Stimulated activated CD4-positive, alpha-beta T cell treated with anti-CD3 and anti-CD28 coated beads, Interleukin-4, amount 100 ng/mL, for 4 hours (primary cell): ENCODE measurements at places on chromosomes 1 and 21.

DNA sequence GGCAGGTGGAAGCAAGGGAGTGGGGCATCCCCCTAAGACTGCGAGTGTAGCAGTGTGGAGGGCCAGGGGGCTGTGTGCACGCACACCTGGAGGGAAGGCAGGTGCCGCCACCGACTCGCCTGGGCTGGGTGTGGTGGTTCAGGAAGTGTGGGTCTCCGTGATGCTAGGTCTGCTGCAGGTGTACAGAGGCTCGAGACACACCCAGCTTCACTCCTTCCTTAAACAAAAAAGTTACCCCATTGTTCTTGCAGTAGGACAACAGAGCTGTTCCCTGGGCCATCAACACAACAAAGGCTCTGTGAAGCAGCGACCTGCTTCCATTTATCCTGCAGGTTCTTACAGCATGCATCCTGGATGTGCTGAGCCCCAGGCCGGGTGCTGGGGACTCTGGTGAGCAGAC, 100.4 kb upstream of the TMEM51 start:
- DNase-seq: no peak

GRCh38 chr1:150352866-150353265, 11.1 kb upstream of the RPRD2 start:
- no peak for DNase-seq

DNA sequence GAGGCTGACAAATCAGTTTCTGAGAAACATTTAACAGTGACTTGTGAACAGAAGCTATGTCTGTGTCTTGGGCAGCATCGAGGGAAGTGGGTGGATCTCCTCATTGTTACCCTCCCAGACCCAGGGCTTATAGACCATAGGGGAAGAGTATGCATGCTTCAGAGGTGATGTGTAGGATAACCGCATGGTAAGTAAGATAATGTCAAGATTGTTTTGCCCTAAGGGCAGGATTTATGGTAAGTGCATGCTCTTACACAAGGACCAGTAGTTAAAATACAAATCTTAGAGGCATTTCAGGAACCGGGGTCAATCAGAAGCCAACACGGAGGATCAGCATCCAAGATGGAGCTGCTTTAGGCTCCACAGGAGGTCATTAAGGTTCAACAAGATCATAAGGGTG, 7.7 kb upstream of the PRMT2 start:
- no peak for DNase-seq

- no peak for DNase-seq
Observed at GRCh38 chr1:11431941-11432507, 46.9 kb upstream of the DISP3 start.

DNA sequence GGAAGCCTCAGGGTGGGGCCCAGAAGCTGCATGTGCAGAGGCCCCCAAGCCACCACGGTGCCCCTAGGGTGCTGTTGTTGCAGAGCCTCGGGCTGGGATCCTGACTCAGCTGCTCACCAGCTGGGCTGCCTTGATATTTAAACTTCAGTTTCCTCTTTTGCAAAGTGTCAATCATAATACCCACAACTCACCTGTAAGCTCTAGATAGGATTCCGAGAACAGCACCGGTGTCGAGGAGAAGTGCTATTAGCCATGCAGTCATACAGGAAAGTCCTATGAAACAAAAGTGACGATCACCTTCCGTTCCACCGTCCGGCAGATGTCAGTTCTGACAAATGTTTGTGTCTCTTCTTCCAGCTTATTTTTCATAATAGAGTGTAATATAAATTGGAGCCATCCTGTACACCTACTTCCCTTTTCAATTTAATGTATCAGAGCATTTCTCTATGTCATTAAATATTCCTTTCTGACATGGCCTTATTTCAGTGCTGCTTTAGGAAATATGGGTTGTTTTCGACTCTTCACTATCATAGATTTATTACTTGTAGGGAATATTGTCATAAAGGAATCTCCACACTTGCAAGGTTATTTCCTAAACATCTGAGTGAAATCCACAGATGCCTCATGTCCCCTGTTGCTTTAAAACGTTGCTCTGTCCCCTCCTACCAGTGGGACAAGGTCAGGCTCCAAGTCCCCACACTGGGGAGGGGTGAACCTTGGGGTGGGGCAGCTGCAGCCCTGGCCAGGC, 100.8 kb downstream of the SIK1 start:
- DNase-seq: no peak

DNA sequence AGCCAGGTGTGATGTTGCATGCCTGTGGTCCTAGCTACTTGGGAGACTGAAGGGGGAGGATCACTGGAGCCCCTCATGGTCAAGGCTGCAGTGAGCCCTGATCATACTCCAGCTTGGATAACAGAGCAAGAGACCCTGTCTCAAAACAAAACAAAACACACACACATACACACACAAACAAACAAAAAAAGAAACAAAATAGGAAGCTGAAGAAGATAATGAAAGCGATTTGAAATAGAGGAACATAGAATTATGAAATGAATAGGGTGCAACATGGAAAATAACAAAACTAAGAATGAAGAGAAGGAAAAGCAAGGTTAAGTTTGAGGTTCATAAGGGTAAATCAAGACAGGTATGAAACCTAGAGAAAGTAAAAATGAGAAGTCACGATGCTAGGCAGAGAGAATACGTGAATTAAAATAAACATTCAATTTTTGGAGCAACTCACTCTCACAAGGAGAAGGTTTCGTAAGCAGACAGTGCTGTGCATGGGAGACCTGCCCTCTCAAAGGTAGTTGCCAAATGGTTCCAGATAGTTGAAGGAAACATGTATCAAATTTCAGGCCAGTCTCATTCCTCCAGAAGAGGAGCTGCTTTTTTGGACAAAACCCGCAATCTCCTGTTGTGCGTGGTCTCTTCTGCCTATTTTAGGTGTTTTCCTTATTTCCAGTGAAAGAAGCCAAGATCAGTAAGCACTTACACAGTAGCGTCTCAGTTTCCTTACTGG, 3.3 kb downstream of the CD46 start:
- DNase-seq: no peak

- DNase-seq: no peak
Observed at GRCh38 chr1:54486907-54487306, 61.1 kb upstream of the ACOT11 start.
